ENCODE measurements at places on chromosomes 11 and 22.
A peak's percentile ranks its signal among the peaks of the same experiment; 100 is the strongest.

- DNase-seq, result no peak
Observed at GRCh38 chr22:50608996-50609395, 8.4 kb downstream of the MAPK8IP2 start.

DNA sequence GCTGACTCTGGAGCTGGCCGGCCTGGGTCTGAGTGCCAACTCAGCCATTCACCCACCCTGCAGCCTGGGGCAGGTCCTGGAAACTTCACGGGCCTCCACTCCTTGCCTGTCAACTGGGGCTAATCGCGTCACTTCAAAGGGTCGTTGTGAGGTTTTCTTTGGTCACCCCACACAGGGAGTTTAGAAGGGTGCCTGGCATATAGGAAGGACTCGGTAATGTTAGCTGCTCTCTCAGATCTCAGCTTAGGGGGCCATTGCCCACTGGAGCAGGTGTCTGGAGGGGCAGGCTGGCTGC lies 7.3 kb downstream of the INCENP start:
- no peak for DNase-seq

DNA sequence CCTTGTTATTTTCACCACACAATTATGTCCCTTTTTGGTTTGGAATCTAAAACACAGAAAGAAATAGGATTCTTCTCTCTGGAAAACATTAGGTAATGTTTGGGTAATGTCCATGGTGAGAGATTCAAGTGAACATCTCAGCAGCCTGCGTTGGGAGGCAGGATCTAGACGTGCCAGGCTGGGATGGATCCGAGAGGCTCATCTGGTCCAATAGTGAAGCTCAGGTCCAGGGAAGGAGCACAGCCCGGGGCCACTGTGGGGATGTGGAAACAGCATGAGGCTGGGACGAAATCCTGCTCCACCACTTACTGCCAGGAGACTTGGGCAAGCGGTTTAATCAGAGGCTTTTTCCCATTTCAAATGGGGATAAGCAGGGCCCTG lies 109.9 kb downstream of the CSNK2A3 start:
- DNase-seq, result no peak

GRCh38 chr11:69490516-69490915 lies 9.1 kb downstream of the LINC01488 start:
- DNase-seq, result no peak

DNA sequence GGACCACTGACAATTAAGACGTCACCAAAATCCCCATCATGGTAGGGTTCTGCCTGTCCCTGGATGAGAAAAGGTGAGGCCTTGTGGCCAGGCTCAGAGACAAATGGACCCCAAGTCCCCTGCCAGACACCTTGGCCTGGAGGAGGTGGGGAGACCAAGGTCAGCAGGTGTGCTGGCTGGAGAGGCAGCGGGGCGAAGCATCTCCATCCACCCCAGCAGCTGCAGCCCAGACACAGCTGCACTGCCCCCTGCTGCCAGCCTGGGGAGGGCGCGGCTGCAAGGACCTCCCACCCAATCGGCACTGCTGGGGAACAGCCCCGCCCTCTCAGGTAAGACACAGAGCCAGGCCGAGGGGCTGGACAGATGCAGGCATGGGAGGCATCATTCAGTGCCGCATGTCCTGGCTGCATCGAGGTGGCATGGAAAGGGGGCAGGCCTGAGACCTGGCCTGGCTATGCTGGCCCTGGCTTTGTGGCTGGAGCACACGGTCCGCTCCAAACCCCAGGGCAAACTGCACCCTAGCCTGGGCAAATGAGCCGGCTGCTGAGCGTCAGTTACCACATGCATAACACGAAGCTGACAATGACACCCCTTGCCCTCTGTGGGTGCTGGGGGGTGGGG lies 12.2 kb upstream of the MFNG start:
- peak; percentile 64 for DNase-seq

DNA sequence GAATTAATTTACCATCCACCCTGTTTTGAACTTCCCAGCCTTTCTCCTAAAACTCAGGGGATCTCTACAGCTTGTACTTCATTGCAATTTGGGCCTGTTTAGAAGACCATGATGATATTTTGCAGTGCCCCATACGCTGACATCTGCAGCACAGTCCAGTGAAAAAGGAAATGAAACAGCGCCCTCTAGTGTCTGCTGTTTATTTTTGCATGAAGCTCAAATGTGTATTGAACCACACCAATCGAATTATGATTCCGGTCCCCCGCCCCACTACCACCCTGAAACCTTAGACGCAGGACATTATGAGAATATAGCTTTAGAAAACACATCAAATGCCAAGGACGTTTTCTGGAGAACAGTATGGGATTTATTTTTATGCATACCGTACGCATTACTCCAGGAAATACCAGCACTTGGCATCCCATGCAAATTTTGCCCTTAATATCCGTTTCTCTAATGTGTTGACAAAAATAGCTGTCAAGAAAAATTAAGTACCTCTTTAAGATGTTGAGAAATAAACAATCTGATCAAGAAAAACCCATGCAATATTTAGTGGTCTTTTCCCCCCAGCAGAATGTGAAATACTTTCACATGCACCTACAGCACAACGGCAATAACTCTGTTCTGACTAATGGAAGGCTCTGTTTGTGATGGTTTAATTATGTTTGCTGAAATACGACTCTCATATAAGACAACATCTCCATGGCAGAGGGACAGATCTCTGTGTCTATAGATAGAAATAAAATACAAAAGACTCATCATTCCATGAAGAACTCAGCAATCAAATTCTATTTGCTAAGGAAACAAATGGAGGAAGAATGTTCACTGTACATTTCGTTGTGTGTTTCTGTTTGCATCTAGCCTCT lies 93.9 kb downstream of the TECTA start:
- DNase-seq, result peak; percentile 72

- DNase-seq, result peak; percentile 70
Observed at GRCh38 chr11:14905104-14906033, 13.3 kb upstream of the CYP2R1 start.

DNA sequence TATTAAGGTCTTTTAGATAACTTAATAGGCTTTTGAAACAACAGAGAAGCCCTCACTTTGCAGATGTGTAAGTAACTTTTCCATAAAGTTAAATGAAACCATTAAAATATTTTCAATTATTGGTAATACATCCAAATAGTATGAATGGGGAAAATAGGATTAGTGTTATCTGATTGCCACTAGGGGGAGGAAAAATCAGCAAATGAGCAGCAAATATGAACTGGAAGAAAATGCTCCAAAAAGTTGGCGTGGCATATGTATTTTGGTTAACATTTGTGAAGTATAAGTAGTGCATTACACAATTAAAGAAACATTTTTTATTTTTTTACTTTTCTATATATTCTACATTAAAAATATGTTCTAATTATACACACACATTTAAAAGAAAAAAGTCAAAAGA lies 259.8 kb upstream of the ANO5 start:
- DNase-seq, result no peak

DNA sequence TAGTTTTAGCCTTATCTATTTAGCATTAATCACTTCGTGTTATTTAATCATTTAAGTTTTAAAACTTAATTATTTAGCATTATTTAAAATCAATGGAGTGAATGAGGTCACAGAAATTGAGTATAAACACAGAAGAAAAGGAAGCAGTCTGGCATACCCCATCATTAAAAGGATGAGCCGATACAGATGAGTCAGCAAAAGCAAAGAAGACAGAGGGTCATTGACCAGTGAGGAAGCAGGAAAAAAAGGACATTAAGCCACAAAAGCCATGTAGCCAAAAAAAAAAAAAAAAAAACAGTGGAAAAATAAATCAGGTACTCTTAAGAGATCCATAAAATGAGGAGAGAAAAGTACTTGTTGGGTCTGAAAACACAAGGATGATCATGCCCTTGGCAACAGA lies 71.5 kb downstream of the TYR start:
- DNase-seq, result no peak

- DNase-seq, result peak; percentile 76
Observed at GRCh38 chr11:66022401-66023185, 3.7 kb downstream of the CATSPER1 start.

- no peak for DNase-seq
Observed at GRCh38 chr11:62421996-62422395, 3.2 kb downstream of the SCGB1A1 start.

- DNase-seq, result no peak
Observed at GRCh38 chr22:50701076-50701419, 28.4 kb downstream of the SHANK3 start.

GRCh38 chr22:37402184-37402506 lies 25.1 kb downstream of the ELFN2 start:
- DNase-seq, result no peak

GRCh38 chr11:124673333-124674167 lies at the start of the genes SIAE and SPA17:
Gene SIAE, minus strand, starts transcription at chr11:124673739. Its CDS starts 31 bp downstream, at chr11:124673708.
Gene SPA17, plus strand, starts transcription at chr11:124673904. Its CDS starts 1,361 bp downstream, at chr11:124675265.
- peak; percentile 93 for DNase-seq

DNA sequence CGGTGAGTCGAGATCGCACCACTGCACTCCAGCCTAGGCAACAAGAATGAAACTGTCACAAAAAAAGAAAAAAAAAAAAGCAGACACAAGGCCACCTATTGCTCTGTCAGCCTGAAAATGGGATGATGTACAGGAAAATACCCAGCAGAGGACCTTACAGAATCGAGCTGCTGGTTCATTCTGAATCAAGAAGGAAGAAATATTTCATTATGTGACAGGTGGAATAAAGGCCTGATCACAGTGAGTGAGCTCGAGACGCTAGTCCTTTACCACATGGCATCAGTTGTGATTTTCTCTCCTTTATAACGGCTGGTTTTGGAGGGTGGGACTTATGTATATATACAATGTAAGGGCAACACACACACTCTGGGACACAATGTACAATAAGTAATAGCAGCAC lies 340.0 kb downstream of the LARGE1 start:
- DNase-seq, result no peak

DNA sequence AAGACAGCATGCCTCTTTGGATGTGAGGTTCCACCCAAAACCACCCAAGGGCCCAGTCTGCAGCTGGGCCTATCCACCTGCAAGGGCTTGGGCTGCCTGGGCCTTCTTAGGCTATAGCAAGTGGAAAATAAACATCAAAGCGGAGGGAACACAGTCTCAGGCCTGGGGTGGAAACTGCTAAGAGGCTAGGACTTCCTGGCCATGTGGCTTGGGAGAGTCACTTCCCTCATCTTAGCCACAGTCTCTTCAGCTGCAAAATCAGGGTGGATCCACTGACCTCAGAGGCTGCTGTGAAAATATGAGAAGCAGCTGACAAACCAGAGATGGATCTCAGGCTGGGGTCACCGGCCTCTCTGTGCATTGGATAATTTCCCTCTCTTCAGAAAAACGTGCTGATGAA lies 30.6 kb upstream of the TFIP11 start:
- DNase-seq, result peak; percentile 18

DNA sequence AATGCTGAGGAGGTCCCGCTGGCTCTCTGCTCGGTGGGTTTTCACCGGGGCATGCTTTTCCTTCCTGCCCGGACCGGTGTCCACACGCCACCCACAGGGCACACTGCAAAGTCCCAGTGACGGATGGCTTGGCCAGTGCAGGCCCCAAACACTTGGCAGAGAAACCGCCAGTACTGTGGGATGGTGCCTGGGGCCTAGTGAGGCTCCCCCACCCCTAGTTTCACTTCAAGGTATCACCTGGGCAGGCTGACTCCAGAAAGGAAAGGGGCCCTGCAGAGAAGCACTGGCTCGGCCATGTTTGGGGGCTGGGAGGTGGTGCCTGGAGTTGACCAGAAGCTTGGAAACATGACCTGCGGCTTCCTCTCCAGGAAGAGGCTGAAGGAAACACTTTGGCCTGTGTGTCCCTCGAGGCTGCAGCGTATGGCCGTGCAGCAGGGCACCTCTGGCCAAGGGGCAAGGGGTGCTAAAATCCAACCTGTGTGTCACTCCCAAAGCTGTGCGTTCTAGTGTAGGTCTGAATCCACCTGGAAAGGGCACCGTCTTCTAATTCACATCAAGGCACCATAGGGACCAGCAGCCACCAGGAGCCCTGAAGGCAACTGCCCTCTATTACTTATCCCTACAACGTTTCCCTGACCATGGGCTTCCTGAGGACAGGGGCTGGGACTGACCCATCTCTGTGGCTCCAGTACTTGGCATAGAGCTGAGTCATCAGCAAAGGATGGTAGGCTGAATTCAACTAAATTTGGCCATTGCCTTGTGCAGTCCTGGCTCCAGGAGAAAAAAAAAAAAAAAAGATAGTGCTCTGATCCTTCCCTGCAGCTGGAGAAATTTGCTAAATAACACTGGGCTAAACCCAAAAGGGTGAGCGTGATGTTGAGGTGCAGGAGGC lies 22.6 kb downstream of the TPBGL start:
- no peak for DNase-seq

- no peak for DNase-seq
Observed at GRCh38 chr22:18087350-18087855, 9.6 kb downstream of the PEX26 start.

GRCh38 chr22:25085930-25086901 lies 113.4 kb upstream of the CRYBB3 start:
- DNase-seq, result peak; percentile 85

- peak; percentile 12 for DNase-seq
Observed at GRCh38 chr11:119389611-119390254, 8.2 kb upstream of the USP2 start.

DNA sequence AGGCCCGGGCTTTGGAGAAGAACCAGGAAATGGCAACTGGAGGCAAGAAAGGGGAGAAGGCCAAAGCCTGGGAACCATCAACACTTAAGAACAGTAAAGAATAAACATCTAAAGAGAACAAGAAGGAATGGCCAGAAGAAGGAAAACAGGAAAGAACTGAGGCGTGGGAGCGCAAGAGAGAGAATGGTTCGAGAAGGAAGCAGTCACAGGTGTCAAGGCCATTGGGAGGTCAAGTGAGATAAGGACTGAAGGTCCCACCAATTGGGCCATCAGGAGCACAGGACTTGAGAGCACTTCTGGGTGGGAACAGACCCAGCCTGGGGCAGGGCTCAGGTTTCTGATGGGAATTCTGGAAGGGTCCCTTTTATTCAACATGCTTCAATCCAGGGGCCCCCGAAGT lies 697 bp upstream of the SCGB1A1 start:
- DNase-seq, result no peak

- DNase-seq, result no peak
Observed at GRCh38 chr22:39243439-39244135, 1.2 kb downstream of the PDGFB start.

DNA sequence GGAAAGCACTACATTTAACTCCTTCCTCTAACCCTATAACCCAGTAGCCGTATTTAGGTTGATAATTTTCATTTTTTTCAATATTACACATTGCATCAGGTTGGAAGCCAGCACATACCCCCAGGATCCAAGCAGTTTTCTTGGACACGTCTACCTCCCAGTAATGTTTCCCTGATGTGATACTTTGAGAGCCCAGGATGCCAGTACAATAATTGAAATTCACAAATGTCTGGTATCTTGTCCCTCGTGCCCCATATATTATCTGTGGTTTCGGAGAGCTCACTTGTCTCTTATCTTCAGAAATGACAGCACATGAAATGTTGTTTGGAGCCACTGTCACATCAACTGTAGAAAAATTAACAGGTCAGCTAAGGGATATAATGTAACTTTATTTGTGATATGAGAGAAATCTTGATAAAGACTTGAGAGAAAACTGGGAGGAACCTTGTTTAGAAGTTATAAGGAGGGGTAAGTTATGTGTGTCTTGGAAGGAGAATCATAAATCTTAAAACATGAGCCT lies 19.8 kb downstream of the TRIM5 start:
- DNase-seq, result no peak

GRCh38 chr22:46117206-46118199 lies 32.8 kb upstream of the PPARA start:
- DNase-seq, result no peak

Data from activated CD4-positive, alpha-beta T cell treated with anti-CD3 and anti-CD28 coated beads, Interleukin-2, amount 50 U/mL, for 16 hours (primary cell).